ENCODE measurements at places on chromosomes 5 and 9.

GRCh38 chr9:20297646-20298084 is 324.6 kb downstream of the MLLT3 start:
- DNase-seq: no peak

GRCh38 chr9:106019039-106019680 is 324.8 kb downstream of the TMEM38B start:
- no peak for DNase-seq

DNA sequence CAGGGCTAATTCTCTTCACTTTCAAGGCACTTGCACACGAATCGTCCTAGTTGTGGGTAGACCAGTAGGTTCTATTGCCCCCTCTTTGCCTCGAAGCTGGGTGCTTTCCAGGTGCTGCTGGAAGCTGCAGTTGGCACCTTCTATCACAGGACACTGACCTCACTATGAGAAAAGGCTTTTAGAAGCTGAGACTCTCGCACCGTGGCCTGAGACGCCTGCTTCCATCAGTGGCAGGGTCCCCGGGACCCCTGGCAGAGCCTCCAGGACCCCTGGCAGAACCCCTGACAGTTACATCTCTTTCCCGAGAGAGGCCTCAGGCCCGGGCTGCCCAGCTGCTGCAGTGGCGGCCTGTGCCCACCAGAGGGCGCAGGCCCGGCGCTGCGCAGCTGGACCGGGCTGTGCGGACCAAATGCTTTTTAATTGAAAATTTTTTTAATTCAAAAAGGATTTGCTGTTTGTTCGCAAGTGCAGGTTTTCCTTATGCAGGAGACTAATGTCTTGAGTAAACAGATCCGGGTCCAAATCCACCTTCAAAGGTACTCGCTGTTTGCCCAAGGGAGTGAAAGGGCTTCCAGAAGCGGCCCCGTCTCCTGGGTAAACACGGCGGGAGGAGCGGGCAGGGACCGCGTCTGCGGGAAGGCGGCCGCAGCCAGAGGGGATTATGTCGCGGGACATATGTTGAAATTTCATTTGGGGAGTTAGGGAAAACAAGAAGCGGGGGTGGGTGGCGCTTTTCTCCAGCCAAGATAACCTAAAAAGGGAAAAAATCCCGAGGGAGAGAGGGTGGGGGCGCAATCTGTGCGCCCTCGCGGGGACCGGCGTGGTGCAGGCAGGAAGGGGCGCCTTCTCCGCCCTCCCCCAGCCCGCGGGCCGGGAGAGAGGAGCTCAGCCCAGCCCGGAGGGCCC is 114.5 kb upstream of the LMX1B start:
- DNase-seq: peak; percentile 44

DNA sequence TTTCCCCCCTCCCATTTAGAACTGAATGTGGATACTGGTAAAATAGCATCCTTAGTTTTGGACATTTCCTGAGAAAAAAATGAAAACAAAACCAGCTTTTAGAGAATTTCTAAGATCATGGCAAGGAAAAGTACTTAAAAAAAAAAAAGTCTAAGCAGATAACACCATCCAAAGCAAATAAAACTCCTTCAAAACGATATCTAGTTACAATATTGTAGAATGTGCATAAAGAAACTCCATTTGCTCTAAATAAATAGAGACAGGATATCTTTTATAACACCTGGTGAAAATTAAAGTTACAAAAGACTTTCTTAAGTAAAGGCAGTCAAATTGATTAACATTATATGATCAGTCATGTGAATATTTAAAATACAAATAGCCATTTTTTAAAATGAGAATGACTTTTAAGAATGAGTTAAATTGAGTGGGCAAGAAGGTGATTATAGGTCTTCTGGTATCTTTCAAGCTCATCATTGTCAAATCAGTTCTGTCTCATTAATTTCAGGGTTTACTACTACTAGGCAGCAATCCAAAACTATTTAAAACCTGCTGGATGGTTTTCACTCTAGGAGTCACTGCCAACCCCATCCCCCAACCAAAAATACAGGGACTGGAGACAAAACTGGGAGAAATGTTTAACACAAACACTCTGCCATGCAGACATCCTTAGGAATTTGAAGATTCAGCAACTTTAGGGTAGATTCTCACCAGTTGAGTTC is 382.6 kb downstream of the ADGRV1 start:
- DNase-seq: no peak

- no peak for DNase-seq
These were observed 16.3 kb downstream of the FAM163B start for GRCh38 chr9:133592731-133593409.

GRCh38 chr9:121765021-121765950 is 113.9 kb downstream of the DAB2IP start:
- no peak for DNase-seq

DNA sequence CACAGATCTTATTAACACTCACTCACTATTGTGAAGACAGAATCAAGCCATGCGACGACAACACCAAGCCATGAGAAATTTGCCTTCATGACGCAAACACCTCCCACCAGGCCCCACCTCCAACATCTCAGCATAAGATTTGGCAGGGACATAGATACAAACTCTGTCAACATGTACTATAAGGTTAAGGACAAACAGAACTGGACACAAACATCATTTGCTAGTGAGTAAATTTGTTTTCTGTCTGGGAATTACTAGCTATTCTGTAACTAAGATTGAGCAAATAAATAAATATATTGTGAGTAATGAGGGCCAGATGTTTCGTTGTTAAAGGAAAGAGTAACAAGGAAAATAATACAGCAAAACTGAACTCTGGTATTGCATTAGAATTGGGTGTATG is 15.7 kb upstream of the KCNN2 start:
- DNase-seq: no peak

All from activated CD8-positive, alpha-beta memory T cell treated with anti-CD3 and anti-CD28 coated beads, Interleukin-2, amount 50 U/mL, for 4 hours (primary cell).